ENCODE measurements at places on chromosomes 7 and 10. TPM values are rescaled to one million over a fixed set of nuclear protein-coding genes. Genes with fewer than 3 reads are reported as not detected.

Gene PSD
- total RNA-seq = 11.7 TPM

Gene STRIP2
- 73.5 TPM for total RNA-seq

DNA sequence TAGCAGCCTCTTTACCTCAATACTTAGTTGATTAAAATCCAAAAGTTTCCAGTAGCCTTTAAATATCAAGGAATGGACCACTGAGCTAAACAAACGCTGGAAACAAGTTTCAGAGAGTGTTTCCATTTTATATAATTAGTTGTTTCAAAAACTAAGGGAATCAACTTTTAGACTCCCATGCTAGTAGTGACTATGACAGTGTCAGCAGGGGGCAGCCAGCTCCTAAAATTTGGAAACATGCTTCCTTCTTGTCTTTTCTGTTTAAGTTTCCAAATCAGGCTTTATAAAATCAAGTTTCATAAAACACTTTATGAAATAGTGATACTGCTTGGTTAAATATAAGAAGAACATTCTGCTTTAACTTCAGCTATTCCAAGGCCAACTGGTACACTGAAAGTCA lies 138.2 kb upstream of the TMEM229A start:
- H3K36me3 ChIP-seq = peaks cover 2% of the 10 kb centered on the region
- no peak for DNase-seq
- H3K27me3 ChIP-seq = no peaks in the 10 kb centered on the region
- no peak overlapping the region for H3K27ac ChIP-seq
- H3K4me3 ChIP-seq = no peak overlapping the region

Gene CAMK2B
- total RNA-seq = 0.86 TPM

DNA sequence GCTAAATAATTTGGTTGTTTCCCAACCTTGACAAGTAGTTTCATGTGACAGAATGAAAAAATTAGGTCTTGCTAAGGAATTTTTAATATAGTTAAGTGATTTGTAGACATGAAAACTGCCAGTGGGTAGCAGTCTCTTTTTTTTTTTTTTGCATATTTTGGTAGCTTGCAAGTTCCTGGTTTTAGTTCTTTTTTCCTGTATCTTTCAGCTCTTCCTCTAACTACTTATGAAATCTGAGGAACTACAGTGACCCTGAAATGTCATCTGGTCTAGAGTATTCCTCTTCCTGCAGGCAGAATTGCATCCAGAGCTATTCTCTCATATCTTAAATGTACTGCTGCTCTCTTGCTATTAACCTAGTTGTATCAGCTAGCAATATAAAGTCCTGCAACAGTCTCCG lies 160.4 kb downstream of the HDAC9 start:
- H3K4me1 ChIP-seq = no peaks in the 10 kb centered on the region
- H3K36me3 ChIP-seq = no peaks in the 10 kb centered on the region
- H3K4me3 ChIP-seq = no peak overlapping the region
- no peaks in the 10 kb centered on the region for H3K27me3 ChIP-seq
- DNase-seq = no peak

- H3K4me1 ChIP-seq = no peaks in the 10 kb centered on the region
- H3K27me3 ChIP-seq = no peaks in the 10 kb centered on the region
- DNase-seq = no peak
- peaks cover 27% of the 10 kb centered on the region for H3K36me3 ChIP-seq
- H3K4me3 ChIP-seq = no peak overlapping the region
- no peak overlapping the region for H3K27ac ChIP-seq
These were observed 49.5 kb upstream of the DNAAF5 start for GRCh38 chr7:676972-677385.

Gene EPDR1
- 1.7 TPM for total RNA-seq

GRCh38 chr10:20004087-20004523 lies 187.9 kb downstream of the PLXDC2 start:
- no peak for DNase-seq
- no peaks in the 10 kb centered on the region for H3K4me1 ChIP-seq
- no peak overlapping the region for H3K4me3 ChIP-seq
- H3K27ac ChIP-seq = no peak overlapping the region
- no peaks in the 10 kb centered on the region for H3K36me3 ChIP-seq

DNA sequence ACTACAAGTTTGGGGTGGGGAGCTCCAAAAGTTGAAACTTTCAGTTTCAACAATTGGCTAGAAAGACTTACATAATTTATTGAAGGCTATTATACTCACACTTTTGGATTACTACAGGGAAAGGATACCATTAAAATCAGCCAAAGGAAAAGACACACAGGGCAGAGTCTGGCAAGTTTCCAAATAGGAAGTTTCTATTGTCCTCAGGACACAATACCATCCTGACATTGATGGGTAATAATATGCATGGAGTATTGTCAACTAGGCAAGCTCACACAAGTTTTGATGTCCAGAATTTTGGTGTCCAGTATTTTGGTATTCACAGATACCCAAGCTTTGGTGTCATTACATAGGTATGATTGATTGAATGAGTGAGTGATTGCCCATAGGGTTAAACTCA lies 872.6 kb upstream of the SORCS1 start:
- no peak for DNase-seq
- H3K4me1 ChIP-seq = no peaks in the 10 kb centered on the region
- no peaks in the 10 kb centered on the region for H3K36me3 ChIP-seq
- H3K27ac ChIP-seq = no peak overlapping the region

Gene LRGUK
- total RNA-seq = 0.14 TPM

DNA sequence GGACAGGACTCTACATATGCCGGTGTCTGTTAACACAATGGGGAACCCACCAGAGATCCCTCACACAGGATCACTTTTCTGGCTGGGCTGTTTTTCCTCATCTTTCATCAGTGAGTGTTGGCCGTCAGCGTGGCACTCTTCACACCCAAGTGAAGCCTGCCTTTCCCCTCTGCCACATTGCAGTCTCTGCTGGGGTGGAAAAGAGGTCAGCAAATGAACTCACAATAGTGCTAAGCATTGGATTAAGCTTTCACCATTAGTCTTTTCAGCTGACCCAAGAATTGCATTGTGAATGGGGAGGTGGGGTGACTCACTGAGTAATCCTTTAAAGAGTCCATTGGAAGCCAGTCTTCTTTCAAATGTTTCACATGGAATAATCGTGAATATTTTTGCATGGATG lies 143.0 kb downstream of the KIAA1217 start:
- no peak overlapping the region for H3K27ac ChIP-seq
- H3K4me3 ChIP-seq = no peak overlapping the region
- no peaks in the 10 kb centered on the region for H3K36me3 ChIP-seq

Gene NANOS1
- 0.37 TPM for total RNA-seq

Gene WNT16
- total RNA-seq = not detected

Data from activated T-cell treated with anti-CD3 and anti-CD28 coated beads, Interleukin-2, amount 50 U/mL, for 72 hours (primary cell).